Fibroblast of skin of right quadriceps (primary cell): ENCODE measurements at places on chromosomes 1 and 21.

GRCh38 chr1:43872280-43872679 lies 61.3 kb upstream of the ARTN start:
- no peak for DNase-seq

- DNase-seq, result no peak
These were observed 70.4 kb downstream of the TUT4 start for GRCh38 chr1:52482326-52483004.

- peak; percentile 68 for DNase-seq
These were observed 49.5 kb upstream of the ACOT11 start for GRCh38 chr1:54498383-54499096.

GRCh38 chr1:79364896-79365295 lies 358.4 kb upstream of the ADGRL4 start:
- peak; percentile 65 for DNase-seq

- DNase-seq, result no peak
These were observed 24.3 kb upstream of the ELAVL4 start for GRCh38 chr1:50084389-50084788.

DNA sequence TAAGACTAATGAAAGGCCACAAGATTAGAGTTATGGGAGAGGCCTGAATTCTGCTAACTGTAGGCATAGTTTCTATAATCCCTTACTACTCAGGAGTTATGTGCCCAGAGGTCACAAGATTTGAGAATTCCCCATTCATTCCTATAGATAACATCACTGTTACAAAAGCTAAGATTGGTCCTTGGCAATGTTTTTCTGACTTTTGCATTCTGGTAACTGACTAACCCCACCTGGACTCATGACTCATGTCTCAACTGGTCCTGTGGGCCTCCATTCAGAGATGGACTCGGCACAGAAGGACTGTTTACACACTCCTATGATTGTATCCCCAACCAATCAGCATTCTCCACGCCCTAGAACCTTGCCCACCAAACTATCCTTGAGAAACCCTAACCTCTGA lies 249.0 kb upstream of the ZP4 start:
- no peak for DNase-seq

DNA sequence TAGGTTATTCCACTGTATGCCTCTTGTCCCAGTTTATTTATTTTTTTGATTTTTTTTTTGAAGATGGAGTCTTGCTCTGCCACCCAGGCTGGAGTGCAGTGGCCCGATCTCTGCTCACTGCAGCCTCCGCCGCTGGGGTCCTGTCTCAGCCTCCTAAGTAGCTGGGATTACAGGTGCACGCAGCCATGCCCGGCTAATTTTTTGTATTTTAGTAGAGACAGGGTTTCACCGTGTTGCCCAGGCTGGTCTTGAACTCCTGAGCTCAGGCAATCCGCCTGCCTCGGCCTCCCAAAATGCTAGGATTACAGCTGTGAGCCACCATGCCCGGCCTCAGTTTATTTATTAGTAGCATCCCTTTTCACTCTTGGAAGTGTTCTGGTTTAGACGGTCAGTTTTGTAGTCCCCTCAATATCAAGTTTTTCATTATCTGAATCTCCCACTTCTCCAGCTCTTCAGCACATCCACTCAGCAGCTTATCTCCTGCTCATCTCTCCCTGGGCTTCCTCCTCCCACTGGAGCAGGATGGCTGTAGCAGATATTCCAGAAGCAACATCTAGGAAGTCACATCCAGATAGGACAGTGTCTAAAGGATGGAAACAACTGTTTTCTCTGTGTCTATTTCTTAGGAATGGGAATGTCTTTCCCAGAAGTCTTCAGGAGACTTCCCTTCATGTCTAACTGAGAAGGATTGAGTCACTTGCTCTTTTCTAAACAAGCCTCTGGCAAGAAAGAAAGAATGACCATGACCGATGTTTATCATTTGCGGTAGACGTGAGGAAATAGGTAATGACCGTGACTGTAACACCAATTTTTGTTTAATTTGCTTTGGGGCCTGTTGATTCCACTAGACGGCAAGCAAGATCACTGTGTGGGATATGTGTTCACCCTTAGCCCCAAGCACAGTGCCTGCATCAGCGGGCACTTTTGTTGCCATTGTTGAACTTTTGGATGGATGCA lies 14.4 kb downstream of the CCDC190 start:
- DNase-seq, result no peak

DNA sequence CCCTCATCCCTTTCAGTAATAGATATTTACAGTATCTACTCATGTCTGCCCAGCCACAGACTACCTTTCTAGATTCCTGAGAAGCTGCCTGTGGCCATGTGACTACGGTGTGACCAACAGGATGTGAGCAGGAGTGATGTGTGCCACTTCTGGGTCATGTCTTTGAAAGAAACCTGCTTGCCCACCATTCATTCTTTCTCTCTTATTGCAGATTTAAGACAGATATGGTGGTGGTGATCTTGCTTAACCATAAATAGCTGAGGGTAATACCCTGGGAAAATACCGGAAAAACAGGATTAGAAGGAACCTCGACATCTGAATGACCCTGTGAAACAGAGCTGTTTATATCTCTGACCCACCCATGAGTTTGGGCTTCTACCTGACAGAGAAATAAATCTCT lies 41.6 kb upstream of the GUCA2A start:
- no peak for DNase-seq

DNA sequence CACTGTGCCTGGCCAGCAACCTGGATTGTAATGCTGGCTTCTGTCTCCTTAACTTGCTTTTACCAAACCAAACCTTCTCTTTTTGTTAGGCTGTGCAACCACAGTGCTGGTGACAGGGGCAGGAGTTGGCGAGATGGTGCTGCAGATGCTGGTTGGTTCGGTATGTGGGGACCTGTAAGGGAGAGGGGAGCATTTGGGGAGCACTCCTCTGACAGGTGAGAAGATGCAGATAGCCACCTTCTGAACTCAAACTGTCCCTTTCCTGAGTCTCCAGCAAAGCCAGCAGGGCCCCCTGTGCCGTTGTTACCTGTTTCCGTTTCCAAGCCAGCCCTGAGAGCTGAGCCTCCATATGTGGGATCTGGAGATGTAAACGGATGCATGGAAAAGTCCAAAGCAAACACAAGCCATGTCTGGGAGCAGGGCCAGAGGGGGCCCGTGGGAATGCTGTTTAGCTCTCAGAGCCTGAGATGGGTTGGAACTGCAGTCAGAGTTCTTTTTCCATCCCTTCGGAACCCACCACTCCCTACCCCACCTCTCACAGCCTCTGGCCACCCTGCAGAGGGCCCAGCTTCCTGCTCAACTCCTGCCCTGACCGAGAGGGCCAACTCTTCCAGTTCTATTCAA lies 34.0 kb downstream of the ELK4 start:
- DNase-seq, result peak; percentile 45

DNA sequence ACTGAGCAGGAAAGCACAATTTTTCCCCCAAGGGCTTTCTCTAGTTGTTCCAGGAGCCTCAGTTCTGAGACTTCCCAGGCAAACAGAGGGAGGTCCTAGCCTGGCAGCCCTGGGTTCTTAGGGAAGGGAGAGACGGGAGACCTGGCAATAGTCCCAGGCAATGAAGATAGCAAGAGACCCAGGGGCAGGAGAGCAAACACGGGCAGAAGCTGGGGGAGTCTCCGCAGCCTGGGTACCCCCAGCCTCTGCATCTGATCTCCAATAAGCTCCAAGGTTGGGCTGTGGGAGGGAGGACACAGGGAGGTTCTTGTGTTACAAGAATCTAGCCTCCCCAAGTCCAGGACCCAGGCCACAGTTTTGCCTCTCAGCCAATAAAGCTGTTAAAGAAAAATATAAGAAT lies 2.4 kb downstream of the BLACAT1 start:
- no peak for DNase-seq

GRCh38 chr1:154595621-154596020 lies 12.4 kb downstream of the ADAR start:
- DNase-seq, result no peak
